ENCODE measurements at places on chromosomes 1 and 21.

DNA sequence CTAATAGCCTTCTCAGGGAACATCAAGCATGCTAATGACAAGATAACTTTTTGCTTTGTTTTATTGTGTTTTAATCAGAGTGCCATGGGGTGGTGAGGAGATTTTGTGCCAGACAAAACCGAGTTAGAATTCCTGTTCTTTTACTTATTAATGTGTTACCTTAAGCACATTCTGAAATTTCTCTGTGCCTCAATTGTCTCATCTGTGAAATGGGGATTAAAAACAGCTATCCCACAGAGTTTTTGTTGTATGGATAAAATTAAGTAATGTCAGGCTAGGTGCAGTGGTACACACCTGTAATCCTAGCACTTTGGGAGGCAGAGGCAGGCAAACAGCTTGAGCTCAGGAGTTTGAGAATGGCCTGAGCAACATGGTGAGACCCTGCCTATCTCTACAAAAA lies 138.0 kb downstream of the PROX1 start:
- DNase-seq: no peak

GRCh38 chr1:157519451-157519850 lies 32.9 kb downstream of the FCRL5 start:
- DNase-seq: no peak

DNA sequence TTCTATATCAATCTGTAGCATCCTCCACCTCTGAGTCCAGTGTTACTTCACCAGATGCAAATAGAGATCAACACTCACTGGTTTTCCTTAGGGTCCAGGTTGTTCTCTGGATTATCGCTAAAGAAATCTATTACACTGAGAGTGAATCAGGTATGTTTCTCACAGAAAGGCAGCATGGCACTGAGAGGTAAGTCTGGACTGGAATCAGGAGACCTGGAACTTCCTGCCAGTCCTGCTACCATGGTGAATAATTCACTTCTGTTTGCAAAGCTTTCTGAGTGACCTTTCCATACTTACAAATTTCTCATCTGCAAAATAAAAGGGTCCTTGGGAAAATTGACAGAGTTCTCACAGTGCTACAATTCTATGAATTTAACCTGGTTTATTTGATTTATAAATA lies 1583.3 kb downstream of the MRPL39 start:
- no peak for DNase-seq

DNA sequence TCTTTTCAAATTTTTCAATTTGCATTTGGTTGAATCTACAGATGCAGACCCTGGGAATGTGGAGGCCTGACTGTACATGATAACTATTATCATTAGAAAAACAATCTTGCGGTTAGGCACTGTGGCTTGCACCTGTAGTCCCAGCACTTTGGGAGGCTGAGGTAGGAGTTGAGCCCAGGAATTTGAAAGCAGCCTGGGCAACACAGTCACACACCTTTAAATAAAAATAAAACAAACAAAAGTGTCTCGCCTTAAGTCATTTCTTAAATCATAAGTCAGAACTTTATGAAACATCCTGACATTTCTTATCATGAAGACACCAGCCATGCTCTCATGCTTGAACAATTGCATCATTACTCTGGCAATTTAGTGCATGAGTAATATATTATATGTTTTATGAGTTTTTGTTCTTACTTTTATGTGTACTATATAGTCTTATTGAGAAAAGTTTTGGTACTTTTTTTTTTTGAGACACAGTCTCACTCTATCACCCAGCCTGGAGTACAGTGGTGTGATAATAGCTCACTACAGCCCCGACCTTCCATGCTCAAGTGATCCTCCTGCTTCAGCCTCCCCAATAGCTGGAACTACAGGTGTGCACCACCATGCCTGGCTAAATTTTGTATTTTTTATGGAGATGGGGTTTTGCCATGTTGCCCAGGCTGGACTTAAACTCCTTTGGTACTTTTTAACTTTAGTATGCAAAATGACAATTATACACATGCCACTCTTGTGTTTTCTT lies 7.8 kb downstream of the TBX19 start:
- no peak for DNase-seq

- no peak for DNase-seq
Measured at GRCh38 chr21:25572861-25573310, 34.4 kb downstream of the MRPL39 start.

DNA sequence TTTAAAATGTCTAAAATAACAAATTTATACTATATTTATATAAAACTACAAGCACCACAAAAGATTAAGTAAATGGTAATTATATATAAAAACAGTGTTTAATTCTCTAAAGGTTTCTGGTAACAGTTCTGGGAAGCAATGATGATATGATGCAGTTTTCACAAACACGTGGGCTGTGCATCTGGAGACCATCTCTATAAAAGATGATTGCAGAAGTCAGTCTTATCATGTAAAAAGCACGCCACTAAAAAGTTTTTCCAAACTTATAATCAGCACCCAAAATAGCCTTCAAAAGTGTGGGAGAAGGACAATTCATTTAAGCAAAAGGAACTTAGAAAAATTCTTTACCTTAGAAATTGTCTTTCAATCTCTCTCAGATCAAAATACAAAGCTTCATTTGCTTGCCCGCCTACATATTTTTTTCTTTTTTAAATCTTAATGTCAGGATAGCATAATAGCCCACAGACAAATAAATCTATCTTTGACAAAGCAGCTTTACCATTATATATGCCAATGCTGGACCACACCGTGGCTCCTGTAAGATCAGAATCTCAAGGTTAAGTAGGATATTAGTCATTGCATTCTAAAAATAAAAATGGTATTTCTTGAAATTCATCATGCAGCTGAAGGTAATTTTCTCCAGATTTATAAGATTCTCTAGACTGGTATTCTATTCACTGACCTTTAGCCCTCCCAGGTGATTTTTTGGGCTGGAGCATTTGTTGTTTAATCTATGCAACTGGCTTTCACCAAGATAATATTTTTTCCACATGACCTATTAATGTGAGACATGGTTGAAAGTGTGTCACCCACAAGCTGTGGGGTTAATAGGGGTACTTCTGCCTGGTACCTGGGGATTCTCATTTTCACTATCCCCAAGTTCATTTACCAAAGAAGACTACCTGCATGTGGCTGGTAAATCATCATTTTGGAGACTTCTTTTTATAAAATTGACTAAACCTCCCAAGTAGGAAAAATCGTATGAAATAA lies 189.6 kb upstream of the ST6GALNAC5 start:
- DNase-seq: no peak

DNA sequence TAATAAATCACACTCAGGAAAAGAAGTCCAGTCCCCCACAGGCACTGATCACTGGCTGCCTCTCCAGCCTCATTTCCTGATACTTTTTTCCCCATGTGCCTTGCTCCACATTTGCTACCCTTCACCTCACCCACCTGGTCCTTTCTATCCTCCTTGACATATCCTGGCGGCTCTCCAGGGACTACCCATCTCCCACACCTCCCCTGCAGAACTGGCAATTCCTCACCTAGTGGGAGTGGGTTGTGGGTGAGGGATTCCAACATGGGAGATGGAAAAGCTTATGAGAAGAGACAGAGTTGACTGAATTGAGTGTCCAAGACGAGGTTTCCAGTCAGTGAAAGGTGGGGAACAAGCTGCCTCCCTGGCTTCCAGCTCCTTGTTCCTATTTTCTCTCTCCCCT lies 69.6 kb downstream of the FCRL5 start:
- no peak for DNase-seq

GRCh38 chr21:45867041-45867666 lies 114.4 kb upstream of the COL6A1 start:
- no peak for DNase-seq

DNA sequence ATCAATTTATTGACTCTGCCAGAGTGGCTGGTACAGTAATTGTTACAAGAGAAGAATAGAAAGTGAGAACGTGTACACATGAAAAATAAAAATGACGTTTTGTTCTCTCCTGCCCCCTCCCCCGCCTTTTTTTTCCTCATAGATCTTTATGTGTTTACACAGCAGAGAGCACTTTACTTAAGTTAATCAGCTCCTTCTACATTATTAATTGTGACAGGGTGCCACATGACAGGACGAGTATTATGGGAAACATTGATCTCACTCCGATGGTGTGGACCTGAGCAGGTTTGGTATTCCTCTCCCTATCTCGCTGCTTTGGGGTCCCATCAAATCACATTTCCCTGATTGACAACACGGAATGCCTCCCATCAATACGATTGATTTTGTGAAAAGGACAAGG lies 285.7 kb downstream of the TM2D1 start:
- DNase-seq: no peak

GRCh38 chr1:12336413-12336812 lies 106.6 kb downstream of the VPS13D start:
- no peak for DNase-seq

GRCh38 chr1:2967881-2968280 lies 53.4 kb upstream of the ACTRT2 start:
- no peak for DNase-seq

- DNase-seq: no peak
Measured at GRCh38 chr1:224894915-224895314, 34.6 kb upstream of the DNAH14 start.

GRCh38 chr21:25097648-25098047 lies 509.6 kb downstream of the MRPL39 start:
- no peak for DNase-seq

GRCh38 chr1:207815913-207816291 lies 64.0 kb downstream of the CD46 start:
- no peak for DNase-seq

DNA sequence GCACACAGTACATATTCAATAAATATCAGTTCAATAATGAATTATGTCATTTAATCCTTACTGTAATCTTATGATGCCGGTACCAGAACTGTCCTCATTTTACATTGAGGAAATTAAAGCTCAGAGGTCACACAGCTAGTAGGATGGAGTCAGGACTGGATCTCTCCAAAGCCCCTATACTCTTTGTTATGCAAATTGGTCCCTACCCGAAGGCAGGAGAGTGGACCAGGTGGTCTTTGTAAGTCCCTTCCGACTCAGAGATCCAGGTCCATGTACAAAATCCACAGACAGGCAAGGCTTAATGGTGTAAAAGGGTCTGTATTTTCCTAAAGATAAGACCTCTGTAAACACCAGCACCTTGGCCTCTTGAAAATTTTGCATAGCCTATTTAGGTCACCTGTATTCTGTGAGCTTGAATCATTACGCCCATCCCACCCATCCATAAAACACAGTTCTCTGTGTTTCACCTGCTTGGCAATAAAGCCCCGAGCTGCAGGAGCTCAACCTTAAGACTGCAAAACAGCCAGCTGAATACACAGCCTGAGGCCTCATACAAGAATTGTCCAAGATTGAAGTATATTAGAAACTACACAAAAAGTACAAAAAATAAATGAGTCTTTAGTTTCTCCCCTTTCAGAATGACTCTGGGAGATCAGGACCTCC lies 41.7 kb downstream of the PLXNA2 start:
- no peak for DNase-seq

GRCh38 chr1:207672522-207673130 lies 27.7 kb downstream of the CR1L start:
- peak; percentile 56 for DNase-seq

- DNase-seq: no peak
Measured at GRCh38 chr1:110267260-110267659, 57.1 kb downstream of the KCNC4 start.

DNA sequence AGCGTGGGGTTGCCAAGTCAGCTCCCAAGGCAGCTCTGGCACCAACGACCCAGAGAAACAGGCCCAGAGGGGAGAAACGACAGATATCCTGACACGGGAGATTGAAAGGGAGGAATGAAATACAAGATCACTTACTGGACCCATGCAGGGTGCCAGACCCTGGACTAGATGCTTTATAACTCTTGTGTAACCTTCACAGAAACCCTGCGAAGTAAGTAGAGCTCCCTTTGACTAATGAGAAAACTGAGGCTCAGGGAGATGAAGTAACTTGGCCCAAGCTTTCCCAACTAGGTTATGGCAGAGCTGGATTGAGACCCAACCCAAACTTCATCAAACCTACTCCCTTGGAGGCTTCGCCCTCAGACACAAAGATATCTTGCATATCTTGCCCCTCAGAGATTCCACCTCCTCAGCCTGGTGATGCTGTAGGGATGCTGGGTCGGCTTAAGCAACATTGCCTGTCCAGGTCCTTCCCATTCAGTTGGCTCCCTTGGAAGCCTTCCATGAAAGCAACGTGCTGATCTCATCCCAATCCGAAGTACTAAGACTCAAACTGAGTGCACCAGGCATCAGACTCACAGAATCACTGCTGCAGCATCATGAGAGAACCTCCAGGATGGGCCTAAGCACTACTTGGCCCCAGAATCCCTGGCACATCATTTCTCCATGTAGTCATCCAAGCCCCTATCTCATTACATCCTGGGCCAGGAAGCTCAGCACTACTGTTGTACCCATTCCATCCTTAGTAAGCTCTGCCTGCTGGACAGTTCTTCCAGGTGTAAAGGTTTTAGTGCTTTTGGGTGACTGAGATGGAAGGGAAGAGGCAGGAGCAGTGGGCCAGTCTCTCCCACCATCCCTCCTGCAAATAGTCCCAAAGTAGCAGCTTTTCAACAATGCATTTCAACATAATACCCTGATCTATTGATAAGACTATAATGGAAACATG lies 1.1 kb upstream of the IGSF9 start:
- DNase-seq: no peak

- no peak for DNase-seq
Measured at GRCh38 chr1:111904478-111905218, 84.8 kb downstream of the KCND3 start.

DNA sequence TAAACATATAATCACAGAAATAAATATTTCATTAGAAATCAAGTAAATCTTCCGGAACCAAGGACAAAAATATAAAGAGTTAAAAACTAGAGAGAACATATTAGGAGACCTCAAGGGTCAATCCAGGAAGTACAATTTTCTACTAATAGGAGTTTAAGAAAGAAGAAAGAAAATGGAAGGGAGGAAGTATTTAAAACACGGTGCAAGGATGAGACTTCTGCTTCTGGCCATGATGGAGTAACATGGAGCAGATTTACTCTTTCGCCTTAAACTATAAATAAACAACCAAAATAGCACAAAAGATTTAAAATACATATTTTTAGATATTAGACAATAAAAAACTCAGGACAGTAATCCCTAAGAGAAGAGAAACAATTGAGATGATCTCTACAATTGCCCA lies 12.6 kb upstream of the IFNAR1 start:
- no peak for DNase-seq

GRCh38 chr1:198253668-198254067 lies 96.9 kb downstream of the NEK7 start:
- no peak for DNase-seq

GRCh38 chr1:179230251-179230650 lies 774 bp upstream of the ABL2 start:
- no peak for DNase-seq

DNA sequence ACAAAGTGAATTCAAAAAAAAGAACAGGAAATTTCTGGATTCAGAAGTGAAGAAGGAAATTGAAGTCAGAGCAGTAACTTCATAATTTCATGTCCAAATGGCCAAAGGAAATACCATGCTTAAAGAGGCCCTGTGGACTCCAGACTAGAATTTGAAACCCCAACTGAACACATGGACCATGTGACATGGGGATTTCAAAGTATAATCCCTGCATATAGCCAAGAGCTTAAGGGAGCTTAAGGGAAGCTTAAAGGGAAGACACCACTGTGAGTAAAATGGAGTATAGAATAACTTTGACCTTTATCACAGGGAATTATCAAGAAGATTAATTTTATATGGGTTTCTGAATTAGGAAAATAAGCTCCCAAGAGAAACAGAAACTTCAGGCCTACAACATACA lies 241.8 kb upstream of the POGK start:
- no peak for DNase-seq

Measured in renal cortex interstitium (tissue), 15 donors.